GM04504 (cell line): ENCODE measurements at places on chromosomes 16 and 17.

- DNase-seq, result peak; percentile 80
Observed at GRCh38 chr17:5438716-5439445, at the start of gene C1QBP. Gene C1QBP, minus strand, starts transcription at chr17:5439155. Its CDS starts 82 bp downstream, at chr17:5439073.

GRCh38 chr16:15879255-15879811 lies 9.1 kb downstream of the CEP20 start:
- DNase-seq, result peak; percentile 81

- DNase-seq, result no peak
Observed at GRCh38 chr17:49018116-49018612, 21.0 kb downstream of the IGF2BP1 start.

DNA sequence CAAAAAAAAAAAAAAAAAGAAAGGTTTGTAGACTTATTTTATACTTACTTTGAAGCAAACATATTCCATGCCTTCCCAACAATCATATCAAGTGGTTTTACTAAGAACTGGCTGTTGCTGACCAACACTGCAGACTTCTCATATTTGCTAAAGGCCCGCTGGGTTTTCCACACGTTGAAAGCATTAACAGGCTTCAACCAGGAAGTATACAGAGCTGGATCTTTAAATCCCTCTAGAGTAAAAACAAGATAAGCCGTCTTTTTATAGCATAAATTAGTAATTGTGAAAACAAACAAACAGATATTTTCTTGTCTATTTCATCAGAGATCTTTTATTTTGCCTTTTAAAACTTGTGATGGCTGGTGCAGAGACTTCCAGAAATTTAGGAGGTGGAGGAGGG lies 29.1 kb downstream of the TUBD1 start:
- DNase-seq, result no peak

DNA sequence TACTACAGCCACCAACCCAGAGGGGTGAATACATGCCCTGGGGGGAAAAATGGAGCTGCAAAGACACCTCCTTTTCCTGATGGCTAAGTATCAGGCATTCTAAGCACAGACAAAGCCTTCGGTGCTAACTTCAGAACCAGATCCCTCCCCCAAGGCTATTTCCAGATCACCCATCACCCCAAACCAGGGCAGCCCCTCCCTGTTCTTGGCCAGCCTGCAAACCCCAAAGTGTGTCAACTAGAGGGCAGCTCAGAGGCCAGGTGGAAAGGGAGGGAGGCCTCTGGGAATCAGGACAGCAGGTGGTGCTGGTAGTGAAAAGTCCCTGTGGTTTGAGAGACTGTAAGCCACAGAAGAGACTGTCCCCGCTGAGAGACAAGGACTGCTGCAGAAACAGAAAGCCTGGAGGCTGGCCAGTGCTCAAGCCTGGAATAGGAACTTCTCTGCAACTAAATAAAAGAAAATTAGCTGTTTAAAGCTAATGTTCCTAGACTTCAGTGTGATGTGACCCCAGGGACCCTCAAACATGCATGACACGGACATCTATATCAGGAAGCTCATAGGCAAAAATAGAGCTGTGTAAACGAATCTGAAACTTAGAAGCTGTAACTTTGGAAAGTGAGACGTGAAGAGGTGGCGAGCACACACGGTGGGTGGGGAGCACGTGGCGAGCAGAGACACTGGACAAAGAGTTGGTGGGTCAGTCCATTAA lies 9.1 kb downstream of the TUBG1 start:
- no peak for DNase-seq

DNA sequence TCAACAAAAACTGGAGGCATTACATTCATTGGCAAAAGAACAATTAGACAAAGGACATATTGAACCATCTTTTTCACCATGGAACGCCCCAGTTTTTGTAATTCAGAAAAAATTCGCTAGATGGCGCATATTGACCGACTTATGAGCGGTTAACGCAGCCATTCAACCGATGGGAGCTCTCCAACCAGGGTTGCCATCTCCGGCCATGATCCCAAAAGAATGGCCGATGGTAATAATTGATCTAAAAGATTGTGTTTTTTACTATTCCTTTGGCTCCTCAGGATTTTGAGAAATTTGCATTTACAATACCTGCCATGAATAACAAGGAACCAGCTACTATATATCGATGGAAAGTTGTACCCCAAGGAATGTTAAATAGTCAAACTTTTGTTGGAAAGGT lies 21.4 kb downstream of the ALOX15B start:
- peak; percentile 40 for DNase-seq

DNA sequence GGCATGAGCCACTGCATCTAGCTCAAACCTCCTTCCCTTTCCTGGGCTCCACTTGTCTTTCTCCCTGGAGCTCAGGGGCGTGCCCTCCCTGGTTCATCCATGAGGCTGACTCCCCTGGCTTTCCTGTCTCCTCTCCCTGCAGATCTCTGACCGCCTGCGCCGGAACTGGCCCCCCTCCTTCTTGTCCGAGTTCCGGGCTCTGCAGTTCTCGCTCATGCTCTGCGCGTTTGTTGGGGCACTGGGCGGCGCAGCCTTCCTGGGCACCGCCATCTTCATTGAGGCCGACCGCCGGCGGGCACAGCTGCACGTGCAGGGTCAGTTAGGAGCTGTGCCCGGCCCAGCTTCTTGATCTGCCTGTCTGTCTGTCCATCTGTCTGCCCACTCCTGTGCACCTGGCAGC lies 1.2 kb upstream of the LAT start:
- no peak for DNase-seq

- no peak for DNase-seq
Observed at GRCh38 chr17:15999974-16000827, 577 bp downstream of the TTC19 start.

- no peak for DNase-seq
Observed at GRCh38 chr17:61179380-61179806, 220.2 kb upstream of the TBX2 start.
